ENCODE measurements at places on chromosomes 4 and X.

DNA sequence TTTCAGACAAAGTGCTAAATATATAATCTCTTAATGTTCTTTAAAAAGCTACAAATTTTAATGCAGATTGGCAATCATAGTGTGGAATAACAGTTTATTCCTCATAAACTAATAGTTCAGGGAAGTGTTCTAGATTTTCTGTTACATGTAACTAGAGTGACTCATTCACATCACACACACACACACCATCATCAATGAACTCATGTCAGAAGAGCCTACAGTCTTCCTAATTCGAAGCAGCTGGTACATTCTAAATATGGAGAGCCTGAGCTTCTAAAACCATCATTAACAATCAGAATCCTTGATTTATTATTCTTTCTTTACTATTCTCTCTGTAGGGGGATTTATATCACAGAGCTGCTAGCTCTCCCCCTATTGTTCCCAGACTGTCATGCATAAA, 49.6 kb downstream of the DKK2 start:
- DNase-seq: no peak

- DNase-seq: no peak
Observed at GRCh38 chrX:65994519-65995506, 45.1 kb downstream of the VSIG4 start.

GRCh38 chr4:150950657-150951288, 64.3 kb downstream of the LRBA start:
- DNase-seq: peak; percentile 35

- no peak for DNase-seq
Observed at GRCh38 chr4:104416725-104417356, 77.9 kb downstream of the CXXC4 start.

- no peak for DNase-seq
Observed at GRCh38 chr4:60657041-60657440, 543.1 kb upstream of the ADGRL3 start.

- DNase-seq: no peak
Observed at GRCh38 chrX:52363247-52363883, 5.5 kb upstream of the XAGE2 start.
